ENCODE measurements at places on chromosomes 3 and 15. TPM values are rescaled to one million over a fixed set of nuclear protein-coding genes. Genes with fewer than 3 reads are reported as not detected.

The ADGRG7 gene
- 0.10 TPM for total RNA-seq

The LTF gene
- 60.7 TPM for total RNA-seq

The PYGO1 gene
- 11.3 TPM for total RNA-seq

The GXYLT2 gene
- total RNA-seq: 65.3 TPM

The SAMMSON gene
- 0.69 TPM for total RNA-seq

The LEKR1 gene
- total RNA-seq: 0.69 TPM

The SPINT1 gene
- total RNA-seq: 50.8 TPM
